ENCODE measurements at places on chromosomes 3 and 15. TPM values are rescaled to one million over a fixed set of nuclear protein-coding genes. Genes with fewer than 3 reads are reported as not detected.

GRCh38 chr3:114756506-114757279 is 390.4 kb downstream of the ZBTB20 start:
- no peak for DNase-seq

- peak; percentile 78 for DNase-seq
These were observed 43.8 kb downstream of the NCEH1 start for GRCh38 chr3:172666873-172667694.

DNA sequence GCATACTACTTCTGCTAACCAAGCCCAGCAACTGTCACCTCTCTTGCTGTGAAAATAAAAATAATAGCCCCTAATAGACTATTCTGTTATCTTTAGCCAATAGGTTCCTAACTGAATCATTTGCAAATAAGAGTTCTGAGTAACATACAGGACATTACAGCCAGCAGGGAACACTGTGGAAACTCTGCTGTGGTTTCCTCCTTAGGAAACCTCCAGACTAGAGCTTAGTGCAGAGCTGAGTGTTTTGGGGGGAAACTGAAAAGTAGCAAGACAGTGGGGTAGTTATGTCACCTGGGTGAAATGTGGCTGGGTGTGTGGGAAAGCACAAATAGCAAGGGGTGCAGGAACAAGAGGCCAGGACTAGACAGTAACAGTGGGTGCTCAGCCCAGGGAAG is 32.4 kb downstream of the DZIP1L start:
- DNase-seq: no peak

Gene CCR1
- 2.3 TPM for total RNA-seq

GRCh38 chr3:33722626-33723370 is 4.7 kb upstream of the CLASP2 start:
- DNase-seq: no peak

GRCh38 chr3:36075491-36075890 is 304.8 kb upstream of the STAC start:
- no peak for DNase-seq

Gene GPR156
- total RNA-seq: not detected

GRCh38 chr15:51161491-51162220 is 67.0 kb upstream of the TNFAIP8L3 start:
- DNase-seq: no peak

DNA sequence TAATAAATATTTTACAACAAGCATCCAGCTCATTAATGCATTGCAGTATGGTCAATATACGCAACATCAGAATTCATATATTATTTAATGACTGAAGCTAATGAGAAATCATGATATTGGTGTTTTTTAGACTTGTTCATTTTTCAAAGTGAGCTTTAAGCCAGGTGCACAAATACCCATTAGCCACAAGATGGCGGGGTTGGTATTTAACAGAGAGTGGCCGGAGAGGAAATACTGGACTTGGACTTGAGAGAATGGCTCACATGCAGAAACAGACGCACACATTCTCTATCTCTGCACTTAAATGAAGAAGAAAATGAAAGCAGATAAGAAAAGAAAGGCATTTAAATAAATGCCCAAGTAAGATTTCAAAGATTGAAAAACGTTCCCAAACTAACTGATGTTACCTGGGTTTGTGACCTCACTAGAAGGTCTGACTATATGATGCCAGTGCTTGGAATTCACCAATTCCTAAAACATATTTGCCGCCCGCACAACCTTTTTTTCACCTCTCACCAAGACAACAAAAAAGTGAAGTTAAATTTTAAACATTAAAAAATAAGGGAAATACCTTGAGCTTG is 21.2 kb upstream of the CRBN start:
- no peak for DNase-seq

Gene CACNA2D2
- total RNA-seq: 0.50 TPM

- DNase-seq: no peak
These were observed 41.3 kb downstream of the METTL6 start for GRCh38 chr3:15385901-15386653.

GRCh38 chr3:42780398-42780797 is 7.3 kb upstream of the CCDC13 start:
- DNase-seq: no peak

GRCh38 chr3:68059628-68060152 is 405.3 kb upstream of the SUCLG2 start:
- no peak for DNase-seq

Gene SLC12A1
- not detected for total RNA-seq

- no peak for DNase-seq
These were observed 1.1 kb downstream of the FAM107A start for GRCh38 chr3:58575971-58576652.

Gene AHSG
- 763 TPM for total RNA-seq

DNA sequence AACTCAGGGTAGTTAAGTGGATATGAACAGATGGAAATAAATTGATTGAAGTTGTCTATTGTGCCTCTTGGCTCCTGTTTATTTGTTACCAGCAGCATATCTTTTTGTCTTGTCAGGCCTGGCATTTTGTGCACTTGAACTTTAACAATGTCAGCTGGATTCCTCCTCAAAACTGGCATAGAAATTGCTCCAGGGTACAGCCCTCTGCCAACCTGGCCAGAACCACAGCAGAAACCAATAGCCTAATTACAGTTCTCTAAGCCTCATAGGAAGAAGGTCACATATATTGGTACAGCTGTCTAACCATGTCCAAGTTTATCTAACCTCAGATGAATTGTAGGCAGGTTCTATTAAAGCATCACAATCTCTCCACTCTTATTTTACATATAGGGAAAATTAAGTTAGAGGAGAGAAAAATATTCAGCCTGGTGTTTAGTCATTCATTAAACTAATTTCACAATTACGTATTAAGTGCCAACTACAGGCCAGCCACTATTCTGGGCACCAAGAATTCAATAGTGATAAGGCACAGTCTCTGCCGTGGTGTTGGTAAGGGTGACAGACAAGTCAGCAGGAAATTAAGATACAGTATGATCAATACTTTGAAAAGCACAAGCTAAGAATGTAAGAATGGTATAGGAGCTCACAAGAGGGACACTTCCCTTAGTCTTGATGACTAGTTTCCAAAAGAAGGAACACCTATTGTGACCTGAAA is 452.9 kb upstream of the NECTIN3 start:
- DNase-seq: peak; percentile 54

GRCh38 chr3:46348823-46349482 is 5.0 kb upstream of the CCR2 start:
- no peak for DNase-seq

DNA sequence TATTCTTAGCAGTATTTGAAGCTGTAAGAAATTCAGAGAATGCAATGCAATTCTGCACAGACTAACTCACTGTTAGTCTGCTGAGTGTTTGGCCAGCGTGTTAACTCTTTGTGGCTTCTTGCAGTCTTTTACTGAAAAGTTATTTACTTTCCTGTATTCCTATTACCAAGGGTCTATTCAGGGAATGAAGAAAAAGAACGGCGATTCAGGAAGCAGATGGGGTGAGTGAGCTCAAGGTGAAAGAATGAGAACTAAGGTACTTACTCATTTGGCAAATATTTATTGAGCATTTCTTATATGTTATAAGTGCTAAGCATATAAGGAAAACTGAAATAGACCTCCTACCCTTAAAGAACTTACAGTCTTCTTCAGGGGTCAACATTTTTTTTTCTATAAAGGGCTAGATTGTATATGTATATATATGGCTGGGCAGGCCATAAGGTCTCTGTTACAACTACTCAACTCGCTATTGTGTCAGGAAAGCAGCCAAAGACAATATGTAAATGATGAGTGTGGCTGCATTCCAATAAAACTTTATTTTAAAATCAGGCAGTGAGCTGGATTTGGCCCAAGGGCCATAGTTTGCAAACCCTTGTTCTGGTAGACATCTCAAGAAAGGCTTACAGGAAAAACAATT is 271.9 kb upstream of the GADL1 start:
- DNase-seq: no peak

DNA sequence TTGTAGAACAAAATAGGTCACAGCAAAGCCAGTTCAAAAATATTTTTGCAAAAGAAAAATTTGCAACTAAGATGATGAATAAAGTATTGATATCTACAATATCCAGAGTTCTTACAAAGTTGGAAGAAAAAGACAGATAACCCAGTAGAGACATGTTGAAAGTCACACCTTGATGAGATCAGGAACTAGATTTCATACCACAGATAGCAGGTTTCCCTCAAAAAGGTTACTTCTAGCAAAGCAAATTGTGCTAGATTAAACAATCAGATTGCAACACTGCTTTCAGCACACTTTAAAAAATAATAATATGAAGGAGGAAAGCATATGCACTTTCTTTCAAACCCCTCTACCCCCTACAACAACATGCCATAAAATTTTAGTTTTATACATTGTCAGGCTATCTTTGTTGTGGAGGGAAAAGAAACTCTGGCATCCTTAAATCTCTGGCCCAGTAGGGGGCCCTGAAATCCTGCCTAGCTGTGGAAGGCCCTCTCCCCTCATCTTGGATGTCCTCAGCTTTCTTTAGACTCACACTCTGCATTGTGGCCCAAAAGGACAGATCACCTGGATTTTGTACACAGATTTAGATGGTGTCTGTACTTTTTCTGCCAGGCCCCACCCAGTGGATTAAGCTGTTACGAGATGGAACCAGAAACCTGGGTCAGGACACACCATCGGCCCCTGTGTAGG is 50.9 kb downstream of the CCR3 start:
- DNase-seq: no peak

Gene PPP1R14D
- not detected for total RNA-seq

- no peak for DNase-seq
These were observed 89.7 kb downstream of the SSR3 start for GRCh38 chr3:156465194-156465593.

Gene ADAMTS7
- total RNA-seq: 0.86 TPM

DNA sequence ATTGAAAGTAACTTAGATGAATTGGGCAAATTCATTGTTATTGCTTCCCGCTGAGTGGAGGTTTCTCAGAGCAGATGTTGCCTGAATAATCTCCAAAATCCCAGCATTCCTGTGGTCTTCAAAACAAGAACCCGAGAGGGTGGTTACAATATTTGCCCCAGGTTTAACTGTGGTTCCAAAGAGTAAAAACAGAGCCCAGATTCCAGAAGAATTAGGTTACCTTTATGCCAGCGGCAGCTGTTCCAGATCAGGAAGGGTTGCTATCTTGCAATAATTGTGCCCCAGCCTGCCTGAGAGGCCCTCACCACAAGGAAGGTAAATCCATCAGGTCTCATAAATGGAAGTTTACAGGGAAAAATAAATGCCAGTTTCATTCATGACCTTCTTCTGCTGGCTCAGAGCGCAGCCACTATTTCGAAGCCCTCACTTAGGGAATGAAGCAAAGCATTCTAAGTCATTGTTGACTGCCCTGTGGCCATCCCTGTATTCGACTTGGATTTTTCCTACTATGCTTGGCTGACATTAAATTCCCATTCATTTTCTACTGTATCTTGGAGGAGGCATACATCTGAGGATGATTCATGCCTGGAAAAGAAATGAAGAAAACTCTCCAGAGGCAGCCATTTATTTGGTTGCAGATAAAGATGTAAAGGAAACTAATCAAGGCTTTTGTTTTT is 54.6 kb downstream of the SSUH2 start:
- peak; percentile 6 for DNase-seq

Gene MYO5C
- total RNA-seq: 6.3 TPM

DNA sequence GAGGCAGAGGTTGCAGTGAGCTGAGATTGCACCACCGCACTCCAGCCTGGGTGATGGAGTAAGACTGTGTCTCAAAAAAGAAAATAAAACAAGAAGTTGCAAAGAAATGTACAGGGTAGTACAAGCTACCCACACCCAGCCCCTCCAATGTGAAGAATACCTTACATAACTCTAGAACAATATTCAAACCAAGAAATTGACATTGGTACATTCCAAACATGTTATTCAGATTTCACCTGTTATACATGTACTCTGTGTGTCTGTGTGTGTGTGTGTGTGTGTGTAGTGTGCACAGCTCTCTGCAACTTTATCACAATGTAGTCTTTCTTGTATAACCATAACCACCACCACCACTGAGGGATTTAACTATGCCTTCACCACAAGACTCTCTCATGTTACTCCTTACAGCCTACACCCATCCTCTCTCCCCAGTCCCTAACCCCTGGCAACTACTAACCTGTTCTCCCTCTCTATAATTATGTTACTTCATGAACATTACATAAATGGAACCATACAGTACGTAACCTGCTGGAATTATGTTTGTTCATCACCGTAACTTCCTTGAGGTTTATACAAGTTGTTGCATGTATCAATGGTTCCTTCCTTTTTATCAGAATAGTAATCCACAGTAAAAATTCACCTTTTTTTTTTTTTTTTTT is 16.2 kb upstream of the TJP1 start:
- no peak for DNase-seq

- no peak for DNase-seq
These were observed 2.4 kb downstream of the SLC49A4 start for GRCh38 chr3:122797291-122797690.

- no peak for DNase-seq
These were observed 331.2 kb upstream of the TBL1XR1 start for GRCh38 chr3:177528306-177529070.

- no peak for DNase-seq
These were observed 6.0 kb downstream of the NXPE3 start for GRCh38 chr3:101784855-101785613.

DNA sequence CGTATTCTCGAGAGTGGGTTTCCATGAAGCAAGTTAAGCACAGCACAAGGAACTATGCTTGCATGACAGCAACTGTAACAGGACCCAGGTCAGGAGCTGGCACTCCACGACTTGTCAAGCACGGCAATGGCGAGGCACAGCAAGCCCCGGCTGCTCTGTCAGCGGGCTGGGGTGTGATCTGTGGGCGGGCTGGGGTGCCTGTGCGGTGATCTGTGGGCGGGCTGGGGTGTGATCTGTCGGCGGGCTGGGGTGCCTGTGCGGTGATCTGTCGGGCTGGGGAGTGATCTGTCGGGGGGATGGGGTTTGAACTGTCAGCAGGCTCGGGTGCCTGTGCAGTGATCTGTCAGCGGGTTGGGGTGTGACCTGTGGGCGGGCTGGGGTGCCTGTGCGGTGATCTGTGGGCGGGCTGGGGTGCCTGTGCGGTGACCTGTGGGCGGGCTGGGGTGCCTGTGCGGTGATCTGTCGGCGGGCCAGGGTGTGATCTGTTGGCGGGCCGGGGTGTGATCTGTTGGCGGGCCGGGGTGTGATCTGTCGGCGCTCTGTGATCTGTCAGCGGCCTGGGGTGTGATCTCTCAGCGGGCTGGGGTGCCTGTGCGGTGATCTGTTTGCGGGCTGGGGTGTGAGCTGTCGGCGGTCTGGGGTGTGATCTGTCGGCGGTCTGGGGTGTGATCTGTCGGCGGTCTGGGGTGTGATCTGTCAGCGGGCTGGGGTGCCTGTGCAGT is 205.7 kb downstream of the XXYLT1 start:
- no peak for DNase-seq

DNA sequence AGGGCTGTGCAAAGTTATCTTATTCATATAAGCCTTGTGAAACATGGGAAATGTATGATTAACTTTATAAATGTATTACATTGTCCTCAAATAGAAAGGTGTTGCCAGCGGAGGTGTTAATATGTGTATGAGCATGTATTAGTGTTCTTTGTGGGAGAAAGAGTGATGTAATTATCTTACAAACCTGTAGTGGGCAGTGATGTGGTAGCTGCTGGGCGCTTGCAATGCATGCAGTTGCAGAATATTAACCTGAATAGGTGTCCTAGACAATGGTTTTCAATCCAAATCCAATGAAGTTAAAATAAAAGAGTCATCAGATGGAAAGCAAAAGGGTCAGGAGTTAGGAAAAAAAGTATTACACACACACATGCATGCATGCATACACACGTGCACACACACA is 881.3 kb upstream of the CADM2 start:
- no peak for DNase-seq
